Small intestine (tissue), 16 donors: ENCODE measurements at places on chromosomes 5 and 9. TPM values are rescaled to one million over a fixed set of nuclear protein-coding genes. Genes with fewer than 3 reads are reported as not detected.

Gene ARID3C
- polyA plus RNA-seq, result 0.04 TPM

DNA sequence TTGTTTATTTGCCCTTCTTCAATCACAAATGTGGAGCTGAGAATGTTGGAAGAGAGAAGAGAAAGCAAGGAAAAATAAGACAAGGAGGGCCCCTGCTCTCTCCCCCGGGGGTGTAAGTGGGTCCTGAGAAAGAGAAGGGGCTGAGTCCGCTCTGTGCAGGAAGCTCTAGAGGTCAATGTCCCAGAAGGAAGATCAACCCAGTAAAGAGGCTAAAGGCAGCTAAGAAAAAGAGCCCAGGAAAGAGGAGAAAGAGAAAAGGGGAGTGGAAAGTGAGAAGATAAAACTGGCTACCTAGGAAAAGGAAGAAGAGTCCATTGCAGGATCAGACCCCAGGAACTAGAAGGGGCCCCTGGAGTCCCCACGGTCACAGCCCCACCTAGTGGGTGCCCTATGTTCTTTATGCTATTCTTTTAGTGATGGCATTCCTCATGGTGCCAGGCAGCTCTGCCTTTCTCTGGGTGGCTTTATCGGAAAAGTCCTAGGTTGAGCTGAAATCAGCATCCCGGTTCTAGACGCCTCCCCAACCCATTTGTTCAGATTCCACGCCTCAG lies 583.4 kb downstream of the ACTL7B start:
- DNase-seq, result peak; percentile 72

Gene EGFL7
- polyA plus RNA-seq, result 52.5 TPM

- no peak for DNase-seq
These were observed 262.8 kb upstream of the CDH6 start for GRCh38 chr5:30930736-30931135.

Gene CAMK4
- polyA plus RNA-seq, result 2.4 TPM

GRCh38 chr5:669111-669841 lies 23.9 kb downstream of the TPPP start:
- peak; percentile 30 for DNase-seq

Gene TSSK1B
- polyA plus RNA-seq, result 0.01 TPM

Gene CAVIN4
- polyA plus RNA-seq, result not detected

Gene PHF24
- polyA plus RNA-seq, result 0.39 TPM

Gene NDOR1
- 9.2 TPM for polyA plus RNA-seq

Gene MROH2B
- not detected for polyA plus RNA-seq

DNA sequence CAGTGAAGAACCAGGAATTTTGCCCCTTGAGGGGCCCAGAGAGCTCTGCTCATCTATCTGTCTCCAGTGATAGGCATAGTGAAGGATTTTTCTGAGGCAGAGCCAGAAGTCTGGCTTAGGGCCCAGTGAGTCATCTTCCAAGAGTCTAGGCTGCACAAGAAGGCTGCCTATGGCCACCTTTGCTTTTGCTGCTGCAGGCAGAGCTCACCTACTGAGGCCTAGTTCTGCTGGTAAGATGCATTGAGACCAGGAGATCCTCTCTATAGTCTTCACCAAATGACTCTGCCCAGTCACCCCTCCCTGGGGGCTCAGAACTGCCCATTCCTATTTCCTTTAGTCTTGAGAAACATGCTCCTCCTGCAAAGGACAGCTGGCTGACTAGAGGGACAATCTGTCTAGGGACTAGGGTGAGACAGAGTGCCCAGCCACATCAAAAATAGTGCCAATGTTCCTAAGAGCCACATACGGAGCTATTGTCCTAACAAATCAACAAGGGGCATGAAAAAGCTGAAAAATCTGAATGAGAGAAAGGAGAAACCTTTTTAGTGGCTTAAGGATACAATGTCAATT lies 40.3 kb upstream of the CDKN2AIPNL start:
- peak; percentile 82 for DNase-seq

Gene TTC16
- polyA plus RNA-seq, result not detected

Gene IL17B
- not detected for polyA plus RNA-seq

Gene BTNL3
- 121 TPM for polyA plus RNA-seq

DNA sequence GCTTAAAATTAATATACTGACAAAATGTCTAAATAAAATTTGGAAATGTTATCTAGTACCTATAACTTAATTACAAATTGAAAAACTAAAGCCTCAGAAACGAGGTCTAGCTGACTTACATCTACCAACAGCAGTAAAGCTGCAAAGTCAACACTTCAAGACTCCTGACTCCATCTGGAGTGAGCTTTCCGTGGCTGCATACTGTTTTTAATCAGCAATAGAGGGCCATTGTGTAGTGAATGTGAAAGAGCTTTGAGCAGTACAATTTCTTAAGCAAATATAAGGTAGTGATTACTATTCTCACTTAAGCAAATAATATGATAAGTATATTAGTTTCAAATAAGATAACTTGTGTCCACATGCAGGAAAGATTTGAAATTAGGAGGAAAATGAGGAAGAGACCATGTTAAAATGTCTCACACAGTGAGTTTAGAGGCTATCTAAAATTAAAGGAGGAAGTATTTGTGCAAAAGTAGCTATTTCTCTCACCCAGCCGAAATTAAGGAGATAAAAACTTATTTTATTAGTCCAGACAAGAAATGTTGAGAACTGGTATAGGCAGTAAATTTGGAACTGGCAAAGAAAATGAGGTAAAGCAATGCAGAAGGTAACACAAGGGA lies 6.4 kb downstream of the SPINK6 start:
- peak; percentile 42 for DNase-seq

GRCh38 chr9:6905850-6906375 lies 148.1 kb downstream of the KDM4C start:
- DNase-seq, result no peak

- DNase-seq, result no peak
These were observed 14.2 kb downstream of the EEIG1 start for GRCh38 chr9:127966416-127967150.

DNA sequence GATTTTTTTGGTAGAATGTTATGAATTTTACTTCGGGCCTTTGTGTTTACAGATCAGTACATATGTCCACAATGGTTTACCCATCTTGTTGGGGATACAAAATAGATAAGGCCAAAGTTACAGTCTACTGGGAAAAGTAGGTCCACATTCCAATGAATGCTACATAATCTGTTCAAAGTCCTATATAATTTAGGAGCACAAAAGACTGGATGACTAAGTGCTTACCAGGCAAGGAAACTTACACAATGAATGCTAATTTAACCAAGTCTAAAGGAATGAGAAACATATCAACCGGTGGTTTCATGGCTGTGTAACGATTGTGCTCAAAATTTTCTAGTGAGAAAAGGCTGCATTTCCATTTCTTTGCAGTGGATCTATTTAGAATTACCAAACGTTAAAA lies 97.4 kb upstream of the TRPM3 start:
- DNase-seq, result peak; percentile 3

Gene PPIC
- polyA plus RNA-seq, result 34.0 TPM

GRCh38 chr5:133828722-133829121 lies 139.7 kb downstream of the C5orf15 start:
- no peak for DNase-seq

DNA sequence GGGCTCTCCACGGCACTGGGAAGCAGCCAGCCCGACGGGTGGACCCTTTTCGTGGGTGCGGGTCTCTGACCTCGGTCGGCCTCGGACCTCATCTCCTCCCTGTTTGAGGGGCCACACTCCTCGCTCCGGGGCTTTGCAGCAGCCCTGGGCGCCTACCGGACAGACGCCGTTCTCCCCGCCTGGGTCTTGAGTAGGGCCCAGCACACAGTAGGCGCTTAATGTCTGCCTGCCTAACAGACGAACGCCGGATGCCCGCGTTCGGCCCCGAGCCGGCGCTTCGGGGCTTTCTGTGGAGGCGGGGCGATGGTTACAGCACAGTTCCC lies 842 bp upstream of the GTF3C5 start:
- no peak for DNase-seq

Gene SPATA31A1
- polyA plus RNA-seq, result not detected

Gene HMCN2
- 19.4 TPM for polyA plus RNA-seq

Gene MEIKIN
- polyA plus RNA-seq, result not detected

Gene UAP1L1
- polyA plus RNA-seq, result 4.3 TPM

GRCh38 chr9:121774715-121775613 lies 123.5 kb downstream of the DAB2IP start:
- DNase-seq, result no peak

Gene PFN3
- not detected for polyA plus RNA-seq

- no peak for DNase-seq
These were observed 8.9 kb downstream of the SMAD5 start for GRCh38 chr5:136141561-136141960.

GRCh38 chr9:34665067-34665380 lies 2.6 kb upstream of the CCL27 start:
- DNase-seq, result no peak

GRCh38 chr5:136143312-136143711 lies 10.7 kb downstream of the SMAD5 start:
- no peak for DNase-seq

GRCh38 chr9:23822261-23823169 lies 3.5 kb downstream of the ELAVL2 start:
- DNase-seq, result no peak

- DNase-seq, result no peak
These were observed 57.0 kb upstream of the ACOT12 start for GRCh38 chr5:81450940-81451339.

GRCh38 chr9:82538634-82539033 lies 524.3 kb downstream of the RASEF start:
- DNase-seq, result no peak

Gene RFESD
- not detected for polyA plus RNA-seq

DNA sequence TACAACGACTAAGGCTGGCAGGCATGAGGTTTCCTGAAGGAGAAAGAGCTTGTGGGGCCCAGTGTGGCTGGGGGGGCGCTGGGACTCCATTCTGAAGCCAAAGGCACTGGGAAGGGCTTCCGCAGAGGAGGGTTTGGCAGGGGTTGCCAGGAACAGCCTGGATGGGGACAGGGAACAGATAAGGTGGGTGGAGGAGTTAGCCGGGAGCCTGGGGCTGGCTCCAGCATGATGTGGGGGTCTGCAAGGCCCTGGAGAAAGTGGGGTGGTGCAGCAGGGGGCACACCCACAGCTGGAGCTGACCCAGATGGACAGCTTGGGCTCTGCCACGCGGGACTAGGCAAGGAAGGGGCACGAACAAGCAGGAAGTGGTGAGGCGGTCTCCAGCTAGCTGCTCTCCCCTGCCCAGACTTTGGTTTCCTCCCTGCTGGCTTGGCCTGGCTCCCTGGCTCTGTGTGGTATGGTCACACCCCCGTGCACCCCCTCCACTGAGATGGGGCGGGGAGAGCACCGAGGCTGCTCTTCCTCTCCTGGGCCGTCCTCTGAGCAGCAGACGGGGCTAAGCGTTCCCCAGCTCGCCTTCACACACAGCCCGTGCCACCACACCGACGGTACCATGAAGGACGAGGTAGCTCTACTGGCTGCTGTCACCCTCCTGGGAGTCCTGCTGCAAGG lies at the start of gene LTC4S:
LTC4S (plus strand) TSS at position 519 of the 672 bp plus-strand sequence; CDS start at position 614, 95 bp downstream.
- no peak for DNase-seq

Gene TAS2R1
- polyA plus RNA-seq, result not detected

DNA sequence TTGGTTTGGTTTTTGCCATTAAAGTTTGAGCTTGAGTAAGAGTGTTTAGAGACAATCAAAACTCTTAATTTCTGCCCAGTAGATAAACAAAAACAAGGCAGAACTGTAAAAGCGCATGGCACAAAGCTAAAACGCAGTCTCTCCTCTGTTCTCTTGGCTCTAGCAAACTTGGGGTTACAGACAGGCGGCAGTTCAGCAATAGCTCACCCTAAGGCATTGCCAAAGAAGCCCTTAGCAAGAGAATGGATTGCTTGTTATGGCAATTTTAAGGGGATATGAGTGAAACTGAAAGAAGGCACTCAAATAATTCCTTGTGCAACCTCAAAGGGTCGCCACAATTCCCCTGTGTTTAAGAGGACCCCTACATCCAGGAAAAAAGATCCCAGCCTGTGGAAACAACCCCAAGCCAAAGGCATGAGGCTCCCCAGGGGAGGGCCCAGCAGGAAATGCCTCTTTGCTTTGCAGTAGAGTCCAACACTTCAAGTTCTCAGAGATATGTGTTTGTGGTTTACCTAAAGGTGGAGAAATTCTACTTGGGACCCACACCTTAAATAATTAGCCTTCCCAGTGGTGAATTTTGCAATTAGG lies 317.0 kb upstream of the MPDZ start:
- no peak for DNase-seq

GRCh38 chr5:68424799-68425537 lies 209.4 kb downstream of the PIK3R1 start:
- DNase-seq, result peak; percentile 39

Gene SEMA4D
- polyA plus RNA-seq, result 29.7 TPM
